ENCODE measurements at places on chromosomes 6 and 20.

- DNase-seq: no peak
These were observed 1.5 kb downstream of the TTPAL start for GRCh38 chr20:44477151-44477550.

DNA sequence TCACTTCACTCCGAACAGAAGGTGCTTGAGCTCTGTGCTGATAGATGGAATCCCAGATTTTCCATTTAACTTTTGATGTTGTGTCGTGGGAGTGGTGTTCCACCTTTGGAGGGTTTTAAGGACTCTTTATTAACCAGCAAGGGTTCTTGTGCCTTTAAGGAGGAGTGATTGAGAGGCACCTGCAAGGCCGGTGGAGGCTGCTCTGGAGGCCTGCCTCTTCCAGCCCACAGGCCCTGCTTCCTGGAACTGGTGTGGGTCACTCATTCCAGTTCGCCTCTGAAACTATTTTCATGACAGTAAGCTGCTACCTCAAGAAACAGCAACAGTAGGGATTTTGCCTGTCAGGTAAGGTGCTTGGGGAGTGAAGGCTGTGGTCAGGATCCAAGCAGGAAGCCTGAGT is 58.8 kb upstream of the APCDD1L start:
- DNase-seq: no peak

DNA sequence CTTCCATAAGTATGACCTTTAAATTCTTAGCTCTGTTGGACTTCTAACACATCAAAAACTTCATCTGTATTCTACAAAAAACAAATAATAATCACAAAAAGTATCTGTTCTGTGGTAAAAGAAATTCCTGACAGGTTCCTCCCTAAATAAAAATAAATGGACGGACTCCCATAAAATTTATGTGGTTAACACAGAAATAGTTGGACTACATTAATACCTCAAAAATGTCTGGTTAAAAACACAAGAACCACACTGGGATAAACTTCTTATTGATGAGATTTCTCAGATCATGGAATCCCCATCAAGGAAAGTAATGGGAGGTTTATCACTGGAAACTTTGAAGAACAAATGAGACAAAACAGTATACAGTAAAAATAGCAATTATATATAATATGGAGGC is 172.4 kb downstream of the MOXD1 start:
- no peak for DNase-seq

DNA sequence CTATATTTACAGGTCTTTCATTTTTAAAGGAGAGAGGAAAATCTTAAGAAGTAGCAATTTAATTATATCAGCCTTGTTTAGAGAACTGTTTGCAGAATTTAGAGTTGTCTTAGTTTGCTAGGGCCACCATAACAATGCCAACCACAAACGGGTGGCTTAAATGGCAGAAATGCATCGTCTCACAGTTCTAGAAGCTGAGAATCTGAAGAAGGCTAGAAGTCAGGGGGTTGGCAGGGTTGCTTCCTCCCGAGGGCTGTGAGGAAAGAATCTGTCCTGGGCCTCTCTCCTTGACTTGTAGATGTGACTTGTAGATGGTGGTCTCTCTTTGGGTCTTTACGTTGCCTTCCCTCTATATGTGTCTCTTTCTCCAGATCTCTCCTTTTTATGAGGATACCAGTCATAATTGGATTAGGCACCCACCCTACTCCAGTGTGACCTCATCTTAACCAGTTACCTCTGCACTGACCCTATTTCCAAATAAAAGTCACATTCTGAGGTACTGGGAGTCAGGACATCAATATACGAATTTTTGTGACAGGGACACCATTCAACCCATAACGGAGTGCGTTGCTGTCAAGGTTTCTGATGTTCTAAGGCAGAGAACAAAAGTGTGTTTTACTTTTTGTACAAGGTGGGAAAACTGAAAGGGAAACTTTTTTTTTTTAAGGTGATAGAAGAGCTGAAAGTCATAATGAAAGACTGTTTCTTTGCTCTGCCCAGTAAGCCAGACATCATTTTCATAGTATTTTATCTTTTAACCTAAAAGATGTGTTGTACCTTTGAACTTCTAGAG is 84.4 kb downstream of the SAMD3 start:
- DNase-seq: no peak
